Large intestine (tissue), 12 donors: ENCODE measurements at places on chromosomes 1 and 21. TPM values are rescaled to one million over a fixed set of nuclear protein-coding genes. Genes with fewer than 3 reads are reported as not detected.

Gene HSPG2
- 70.4 TPM for polyA plus RNA-seq

Gene TRIM58
- polyA plus RNA-seq = 2.1 TPM

Gene OR2L3
- not detected for polyA plus RNA-seq

Gene SELL
- polyA plus RNA-seq = 2.1 TPM

Gene KISS1
- 2.8 TPM for polyA plus RNA-seq

Gene TPTE
- not detected for polyA plus RNA-seq

Gene RSPO1
- polyA plus RNA-seq = 2.2 TPM

Gene SPRR2G
- polyA plus RNA-seq = not detected

Gene TGFBR3
- polyA plus RNA-seq = 13.7 TPM

Gene CELA2B
- polyA plus RNA-seq = not detected

Gene LRRC47
- polyA plus RNA-seq = 47.9 TPM

Gene LHX8
- polyA plus RNA-seq = not detected

Gene S100A1
- polyA plus RNA-seq = 2.8 TPM

Gene AMY1A
- polyA plus RNA-seq = not detected

DNA sequence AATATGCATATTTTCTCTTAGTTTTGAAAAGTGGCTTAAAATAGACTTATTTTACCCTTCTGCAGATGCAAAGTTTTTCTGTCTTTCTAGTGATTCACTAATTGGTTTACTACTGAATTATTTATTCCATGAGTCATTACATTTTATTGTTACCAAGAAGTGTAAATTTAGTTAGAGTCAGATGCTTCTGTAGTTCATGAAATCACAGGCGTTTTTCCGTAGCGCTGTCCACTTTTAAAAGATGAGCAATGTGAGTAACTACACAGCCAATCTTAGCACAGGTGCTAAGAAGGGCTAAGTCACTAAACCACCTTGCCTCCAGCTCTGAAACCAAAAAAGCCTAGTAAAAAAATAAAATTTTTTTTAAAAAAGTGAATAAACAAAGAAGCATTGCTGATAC is 24.7 kb downstream of the RGS13 start:
- DNase-seq = no peak

GRCh38 chr1:236144033-236144432 is 1.7 kb downstream of the GPR137B start:
- no peak for DNase-seq

DNA sequence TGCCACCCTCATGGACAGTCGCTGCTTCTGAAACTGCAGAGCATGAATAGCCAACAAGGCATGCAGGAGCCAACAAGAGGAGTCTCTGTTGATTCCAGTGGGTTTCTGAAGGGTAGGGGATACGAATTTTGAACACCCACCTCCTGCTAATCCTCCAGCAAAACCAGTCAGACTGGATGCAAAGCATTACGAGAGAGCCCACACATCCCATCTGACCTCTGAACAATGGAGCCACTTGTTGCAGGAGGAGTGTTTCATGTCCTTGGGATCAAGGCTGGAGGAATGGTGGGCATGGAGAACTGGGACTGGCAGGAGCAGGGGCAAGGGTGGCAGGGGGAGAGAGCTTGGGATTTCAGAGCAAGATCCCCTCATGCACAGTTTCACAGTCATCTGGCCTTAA is 1.6 kb downstream of the VTCN1 start:
- no peak for DNase-seq

GRCh38 chr1:84247425-84248220 is 53.9 kb upstream of the SAMD13 start:
- no peak for DNase-seq

DNA sequence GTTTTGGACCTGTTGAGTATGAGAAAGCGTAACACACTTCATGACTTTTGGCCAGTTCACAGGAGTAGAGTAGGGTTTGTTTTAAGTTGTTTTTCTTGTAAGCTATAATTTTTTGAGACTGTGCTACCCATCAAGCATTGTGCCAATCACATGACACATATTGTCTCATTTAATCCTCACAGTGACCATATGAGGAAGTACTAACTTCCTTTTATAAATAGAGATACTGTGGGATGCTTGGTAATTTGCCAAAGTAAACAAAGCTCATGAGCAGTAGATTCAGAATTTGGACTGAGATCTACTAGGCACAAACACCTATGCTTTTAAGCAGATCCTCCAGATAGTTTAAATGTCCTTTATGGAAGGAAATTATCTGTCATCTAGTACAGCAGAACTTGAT is 178.3 kb downstream of the CACNA1E start:
- no peak for DNase-seq

DNA sequence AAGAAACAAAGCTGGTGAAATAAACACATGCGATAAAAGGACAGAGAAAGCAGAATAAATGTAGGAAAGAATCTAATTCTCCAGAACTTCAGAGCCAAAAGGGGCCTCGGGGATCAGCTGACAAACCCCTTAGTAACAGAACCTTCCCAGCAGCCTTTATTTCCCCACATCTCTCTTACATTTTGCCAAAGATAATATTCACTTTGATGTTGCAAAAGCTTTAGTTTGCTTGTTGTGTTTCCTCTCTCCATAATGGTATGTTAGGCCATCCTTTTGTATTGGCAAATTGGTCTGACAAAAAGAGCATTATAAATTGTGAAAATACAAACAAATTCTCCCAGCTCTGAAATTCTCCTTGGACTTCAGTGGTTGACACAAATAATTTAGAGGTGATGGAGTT is 54.9 kb downstream of the OPTC start:
- DNase-seq = no peak

DNA sequence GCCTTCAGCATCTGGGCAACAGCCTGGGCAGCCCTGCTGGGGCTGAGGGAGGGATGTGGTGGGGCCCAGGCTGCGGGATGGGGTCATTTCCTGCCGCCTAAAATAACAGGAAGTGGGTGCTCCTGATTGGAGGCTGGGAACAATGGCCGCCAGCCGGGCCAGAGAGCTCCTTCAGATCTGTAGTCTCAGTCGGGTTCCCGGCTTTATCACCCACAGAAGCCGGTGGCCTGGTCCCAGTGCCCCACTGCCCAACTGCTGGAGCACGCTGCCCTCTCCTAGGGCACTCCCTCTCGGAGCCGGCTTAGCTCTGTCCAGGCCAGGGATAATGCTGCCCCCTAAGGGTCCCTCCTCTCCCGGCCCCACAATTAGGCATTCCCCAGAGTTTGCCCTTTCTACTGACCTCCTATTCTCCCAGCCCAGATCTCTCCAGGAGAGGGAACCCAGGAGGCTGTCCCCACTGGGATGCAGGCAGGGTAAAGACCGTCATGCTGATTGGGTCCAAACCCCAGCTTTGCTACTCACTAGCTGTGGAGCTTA is 5.1 kb downstream of the MAP7D1 start:
- DNase-seq = peak; percentile 56

DNA sequence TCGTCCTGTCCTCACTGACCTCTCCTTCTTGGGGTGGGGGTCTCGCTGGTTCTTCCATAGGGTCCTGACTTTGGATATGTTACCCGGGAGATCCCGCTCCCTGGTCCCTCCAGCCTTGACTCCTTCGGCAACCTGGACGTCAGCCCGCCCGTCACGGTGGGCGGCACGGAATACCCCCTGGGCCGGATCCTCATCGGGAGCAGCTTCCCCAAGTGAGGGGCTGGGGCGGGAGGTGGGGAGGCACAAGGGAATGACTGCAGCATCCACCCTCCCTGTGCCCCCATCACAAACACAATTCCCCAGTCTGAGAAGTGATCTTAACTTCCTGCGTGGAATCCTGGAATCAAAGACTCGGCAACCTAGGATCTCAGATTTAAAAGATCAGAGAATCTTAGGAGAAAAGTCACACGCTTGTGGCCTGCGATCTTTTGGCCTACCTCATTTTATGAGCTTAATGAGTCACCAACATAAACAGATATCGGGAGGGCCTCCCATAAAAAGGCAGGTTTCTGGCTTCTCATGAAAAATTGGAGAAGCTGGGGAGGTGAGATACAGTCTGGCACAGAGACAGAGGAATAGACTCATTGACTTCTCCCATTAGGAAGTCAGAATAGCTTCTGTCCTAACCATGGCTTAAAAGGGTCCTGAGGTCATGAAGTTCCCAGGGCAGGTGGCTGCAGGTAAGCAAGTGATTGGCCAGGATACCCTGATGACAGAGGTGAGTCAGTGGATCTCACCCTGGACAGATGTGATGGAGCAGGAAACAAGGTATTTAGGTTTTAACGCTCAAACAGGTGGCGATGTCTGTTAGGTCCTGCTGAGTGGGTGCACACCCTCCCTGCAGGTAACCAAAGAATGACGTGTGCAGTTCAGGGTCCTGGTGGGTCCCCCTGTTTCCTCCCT is 15.9 kb upstream of the PADI3 start:
- peak; percentile 84 for DNase-seq

GRCh38 chr1:169538998-169539871 is 47.0 kb downstream of the F5 start:
- no peak for DNase-seq

- no peak for DNase-seq
Measured at GRCh38 chr1:14267991-14268390, 330.5 kb upstream of the KAZN start.

- no peak for DNase-seq
Measured at GRCh38 chr1:246785494-246786111, 61.4 kb downstream of the SCCPDH start.

- no peak for DNase-seq
Measured at GRCh38 chr1:168514455-168514854, 29.3 kb downstream of the XCL2 start.

DNA sequence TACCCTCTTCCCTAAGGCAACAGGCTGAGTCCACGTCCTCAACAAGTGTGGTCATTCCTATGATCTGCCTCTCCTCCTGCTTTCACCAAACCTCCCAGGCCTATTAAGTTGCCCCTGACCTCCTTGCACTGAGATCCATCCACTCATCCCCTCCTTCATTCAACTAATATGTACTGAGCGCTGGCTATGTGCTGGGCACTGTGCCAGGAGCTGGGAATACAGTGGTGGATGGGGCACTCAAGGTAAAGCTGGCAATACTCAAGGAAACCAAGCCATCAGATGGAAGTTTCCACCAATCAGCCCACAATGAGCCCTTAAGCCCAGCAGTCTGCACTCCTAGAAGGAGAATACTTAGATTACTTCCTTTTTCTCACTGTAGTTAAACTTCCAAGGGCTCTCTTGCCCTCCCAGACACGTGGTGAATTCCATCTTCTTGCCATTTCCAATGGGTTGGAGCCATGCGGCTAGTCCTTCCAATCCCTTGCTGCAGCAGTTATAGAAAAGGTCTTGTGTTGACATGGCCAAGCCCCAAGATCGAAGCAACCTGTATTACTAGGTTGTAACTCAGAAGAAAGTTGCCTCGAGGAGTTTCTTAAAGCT is 279.9 kb upstream of the RUNX1 start:
- DNase-seq = no peak

GRCh38 chr21:45029948-45030681 is 44.3 kb upstream of the ADARB1 start:
- no peak for DNase-seq

- no peak for DNase-seq
Measured at GRCh38 chr21:31211836-31212235, 132.2 kb downstream of the TIAM1 start.

GRCh38 chr1:39170731-39171667 is 33.5 kb upstream of the MACF1 start:
- DNase-seq = no peak

DNA sequence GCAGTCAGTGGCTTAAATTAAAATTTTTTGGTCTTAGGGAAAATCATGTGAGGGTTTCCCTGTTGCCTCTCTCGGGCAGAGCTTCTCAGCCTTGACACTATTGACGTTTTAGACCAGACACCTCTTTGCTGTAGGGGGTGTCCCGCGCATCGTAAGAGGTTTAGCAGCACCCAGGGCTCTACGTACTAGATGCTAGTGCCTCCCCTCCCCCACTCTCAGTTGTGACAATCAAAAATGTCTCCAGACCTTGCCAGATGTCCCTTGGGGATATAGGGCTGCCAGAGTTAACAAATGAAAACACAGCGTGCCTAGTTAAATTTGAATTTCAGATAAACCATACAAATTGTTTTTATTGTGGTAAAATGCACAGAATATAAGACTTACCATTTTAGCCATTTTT is 293.3 kb downstream of the DISC1 start:
- no peak for DNase-seq

GRCh38 chr1:153548722-153549688 is at the start of gene S100A3:
Gene S100A3 (minus strand): TSS chr1:153549258. CDS start chr1:153548485, 773 bp downstream.
- peak; percentile 41 for DNase-seq

- no peak for DNase-seq
Measured at GRCh38 chr1:6971048-6971447, 185.8 kb downstream of the CAMTA1 start.

DNA sequence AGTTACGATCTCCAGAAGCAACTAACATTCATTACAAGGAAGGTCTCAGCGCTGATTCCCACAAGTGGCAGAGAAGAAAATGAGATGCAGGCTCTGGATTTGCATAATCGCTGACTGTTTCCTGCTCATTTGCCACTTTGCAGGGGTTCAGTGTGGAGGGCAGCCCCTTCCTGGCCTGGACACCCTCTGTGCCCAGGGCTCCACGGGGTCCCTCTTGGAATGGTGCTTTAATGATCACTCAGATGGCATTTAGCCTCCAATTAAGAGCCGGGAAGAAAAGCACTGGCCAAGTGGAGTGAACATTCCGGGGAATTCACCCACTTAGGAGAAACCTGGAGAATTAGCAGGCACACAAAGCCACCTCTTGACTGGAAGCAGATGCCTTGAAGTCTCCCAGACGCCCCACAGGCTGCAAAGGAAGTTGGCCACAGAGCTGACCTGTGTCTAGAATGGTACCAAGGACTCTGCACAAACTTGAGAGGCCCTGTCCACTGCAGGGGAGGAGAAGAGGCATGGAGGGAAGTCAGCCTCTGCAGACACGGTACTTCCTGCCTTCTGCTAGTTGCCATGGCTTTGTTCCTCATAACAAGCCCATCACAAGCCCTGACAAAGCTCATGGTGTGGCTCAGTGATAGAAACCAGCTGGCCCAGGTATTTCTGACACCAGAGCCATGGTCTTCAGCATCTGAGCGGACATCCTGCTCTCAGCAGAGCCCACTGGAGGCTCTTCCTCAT is 157.2 kb downstream of the KAZN start:
- DNase-seq = no peak
